ENCODE measurements at places on chromosomes 1 and 21.

DNA sequence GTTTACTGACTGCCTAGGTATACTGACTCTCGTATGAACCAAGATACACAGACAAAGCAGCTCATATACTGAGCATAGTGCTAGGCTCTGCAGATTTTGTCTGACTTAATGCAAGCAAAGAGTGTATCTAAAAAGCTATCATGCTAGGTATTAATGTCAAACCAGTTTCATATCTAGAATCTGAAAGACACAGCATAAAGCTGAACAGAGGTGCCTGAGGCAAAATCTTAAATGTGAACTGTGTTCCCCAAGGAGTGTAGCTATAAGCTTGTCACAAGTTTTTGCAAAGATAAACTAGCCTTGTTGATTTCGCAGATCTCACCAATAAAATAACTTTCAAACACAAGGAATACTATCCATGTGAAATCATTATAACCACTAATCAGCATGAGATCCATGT is 18.1 kb downstream of the JAK1 start:
- DNase-seq, result no peak

DNA sequence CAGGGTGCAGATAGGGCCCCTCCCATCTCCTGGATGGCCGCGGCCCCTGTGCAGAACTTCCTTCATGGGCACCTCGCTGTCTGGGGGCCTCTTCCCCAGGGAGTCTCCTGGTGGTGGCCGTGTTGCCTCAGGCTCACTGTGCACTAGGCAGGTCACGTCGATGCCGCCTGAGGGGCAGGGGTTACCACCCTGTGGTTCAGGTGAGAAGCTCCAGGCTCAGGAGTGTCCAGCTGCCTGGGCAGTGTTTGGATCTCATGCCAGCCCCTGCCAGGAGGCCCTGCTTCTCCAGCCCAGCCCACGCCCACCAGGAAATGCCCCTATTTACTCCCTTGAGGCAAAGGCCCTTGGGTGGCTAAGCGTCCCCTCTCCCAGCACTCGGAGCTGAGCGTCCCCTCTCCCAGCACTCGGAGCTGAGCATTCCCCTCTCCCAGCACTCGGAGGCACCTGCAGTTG is 2.1 kb downstream of the ITGB2 start:
- DNase-seq, result no peak

- DNase-seq, result no peak
Observed at GRCh38 chr1:157484573-157484972, 67.7 kb downstream of the FCRL5 start.

GRCh38 chr1:178528953-178529335 is 16.0 kb downstream of the TEX35 start:
- no peak for DNase-seq

DNA sequence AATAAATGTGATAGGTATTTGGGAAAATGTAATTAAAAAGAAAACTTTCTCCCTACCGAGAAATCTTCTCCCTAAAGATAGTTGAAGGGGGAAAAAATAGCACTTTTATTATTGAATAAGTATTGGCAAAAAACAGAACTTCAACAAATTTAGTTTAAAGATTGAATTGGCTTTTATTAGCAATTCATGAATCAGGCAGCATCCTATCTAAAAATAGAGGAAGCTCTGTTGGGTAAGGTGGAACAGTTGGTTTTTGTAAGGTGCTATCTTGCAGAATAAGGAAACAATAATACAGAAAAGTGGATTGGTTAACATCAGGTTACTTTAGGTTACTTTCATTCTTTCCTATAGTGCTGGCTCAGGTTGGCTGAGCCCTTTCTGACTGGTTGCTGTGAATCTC is 62.8 kb downstream of the FH start:
- no peak for DNase-seq

DNA sequence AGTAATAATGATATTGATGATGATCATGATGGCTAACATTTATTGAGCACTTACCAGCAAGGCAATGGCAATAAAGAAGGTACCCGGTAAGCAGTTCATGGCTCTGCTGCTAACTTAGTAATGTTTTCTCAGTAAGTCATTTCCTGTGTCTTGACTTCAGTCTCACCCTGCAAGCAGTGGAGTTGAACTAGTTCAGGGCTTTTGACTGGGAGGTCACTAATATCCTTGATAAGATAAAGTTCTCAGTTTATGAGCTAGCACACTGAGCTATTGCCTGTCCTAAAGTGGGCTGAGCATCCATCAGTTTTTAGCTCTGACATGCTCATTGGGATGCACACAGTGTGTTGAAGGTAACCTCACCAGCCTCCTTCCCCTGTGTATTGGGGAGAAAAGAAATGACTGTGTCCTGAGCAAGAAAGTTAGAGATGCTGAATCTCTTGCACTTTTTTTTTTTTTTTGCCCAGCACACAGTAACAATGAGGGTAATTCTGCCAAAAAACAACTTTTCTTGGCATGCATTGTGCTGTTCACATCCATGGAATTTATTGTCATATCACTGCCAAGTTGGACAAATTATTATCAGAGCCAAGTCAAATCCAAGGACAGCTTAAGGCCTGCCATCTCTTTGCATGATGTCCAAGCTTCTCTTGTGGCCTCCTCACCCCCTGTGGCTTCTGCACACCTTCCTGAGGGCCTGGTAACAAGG is 55.5 kb upstream of the GADD45A start:
- no peak for DNase-seq

GRCh38 chr1:201269900-201270410 is 13.4 kb upstream of the PKP1 start:
- DNase-seq, result no peak

DNA sequence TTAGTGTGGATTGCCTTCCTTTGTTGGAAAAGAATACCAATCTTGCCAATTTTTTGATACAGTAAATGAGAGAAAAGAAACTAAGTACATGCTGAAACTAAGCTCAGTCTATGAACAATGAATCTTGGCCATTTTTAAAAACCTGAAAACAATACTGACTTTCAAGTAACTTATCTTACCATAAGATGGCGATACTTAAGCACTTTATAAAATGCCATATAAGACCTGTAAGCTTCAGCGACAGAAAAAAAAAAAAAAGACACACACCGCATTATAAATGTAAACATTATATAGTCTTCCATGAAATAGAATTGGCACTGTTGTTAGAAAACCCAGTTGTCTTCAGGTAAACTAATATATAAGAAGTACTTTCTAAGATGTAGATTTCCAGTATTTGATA is 3.0 kb downstream of the OLFM3 start:
- no peak for DNase-seq

GRCh38 chr1:194118086-194118485 is 931.7 kb upstream of the B3GALT2 start:
- no peak for DNase-seq

- DNase-seq, result no peak
Observed at GRCh38 chr1:5704561-5705514, 287.4 kb downstream of the NPHP4 start.

GRCh38 chr1:160837558-160838205 is 25.0 kb downstream of the CD244 start:
- no peak for DNase-seq

- DNase-seq, result no peak
Observed at GRCh38 chr21:31892686-31893085, 19.9 kb downstream of the HUNK start.

- no peak for DNase-seq
Observed at GRCh38 chr1:114008480-114008941, 29.2 kb downstream of the OLFML3 start.

GRCh38 chr1:223126741-223127140 is 16.3 kb downstream of the TLR5 start:
- DNase-seq, result no peak
